ENCODE measurements at places on chromosomes 7 and 10.

DNA sequence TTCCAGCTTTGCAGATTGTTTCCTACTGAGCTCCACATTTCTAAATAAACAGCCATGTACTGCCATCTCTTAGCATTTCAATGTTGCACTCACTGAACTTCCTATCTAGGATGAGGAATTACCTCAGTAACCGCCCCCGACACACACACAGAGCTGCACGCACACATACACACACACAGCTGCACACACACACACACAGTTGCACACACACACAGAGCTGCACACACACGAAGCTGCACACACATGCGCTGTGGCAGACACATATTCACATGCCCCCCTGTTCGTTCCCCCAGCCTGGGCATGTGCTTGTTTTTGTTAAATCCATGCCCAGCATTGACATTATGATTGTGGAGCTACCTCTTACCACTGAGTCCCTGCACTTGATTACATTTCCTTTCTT lies 39.6 kb upstream of the CNPY1 start:
- no peak for DNase-seq

GRCh38 chr10:15419279-15419874 lies 48.3 kb upstream of the FAM171A1 start:
- DNase-seq: peak; percentile 25

GRCh38 chr10:110872984-110873923 lies 1.5 kb downstream of the PDCD4 start:
- no peak for DNase-seq

DNA sequence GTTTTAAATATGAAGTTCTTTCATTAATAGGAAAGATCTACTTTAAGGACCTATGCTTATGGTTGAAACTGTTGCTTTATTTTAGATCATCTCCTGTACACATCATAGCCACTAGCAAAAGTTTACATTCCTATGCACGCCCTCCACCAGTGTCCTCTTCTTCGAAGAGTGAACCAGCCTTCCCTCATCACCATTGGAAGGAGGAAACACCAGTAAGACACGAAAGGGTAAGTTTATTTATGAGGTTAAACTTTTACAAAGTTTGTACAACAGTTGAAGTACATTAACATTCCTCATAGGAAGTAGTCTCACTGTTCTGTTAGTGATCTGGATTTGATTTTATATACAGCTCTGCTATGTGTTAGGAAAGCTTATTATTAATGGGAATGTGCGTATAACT lies 16.9 kb downstream of the HBP1 start:
- DNase-seq: no peak

GRCh38 chr10:24884793-24885192 lies 67.6 kb downstream of the PRTFDC1 start:
- no peak for DNase-seq

All from stimulated activated naive CD8-positive, alpha-beta T cell treated with anti-CD3 and anti-CD28 coated beads, Interleukin-15, Interleukin-2, amounts not matched to agents 100 U/mL and 50 U/mL, for 24 hours (primary cell).